ENCODE measurements at places on chromosomes 2 and 18.

DNA sequence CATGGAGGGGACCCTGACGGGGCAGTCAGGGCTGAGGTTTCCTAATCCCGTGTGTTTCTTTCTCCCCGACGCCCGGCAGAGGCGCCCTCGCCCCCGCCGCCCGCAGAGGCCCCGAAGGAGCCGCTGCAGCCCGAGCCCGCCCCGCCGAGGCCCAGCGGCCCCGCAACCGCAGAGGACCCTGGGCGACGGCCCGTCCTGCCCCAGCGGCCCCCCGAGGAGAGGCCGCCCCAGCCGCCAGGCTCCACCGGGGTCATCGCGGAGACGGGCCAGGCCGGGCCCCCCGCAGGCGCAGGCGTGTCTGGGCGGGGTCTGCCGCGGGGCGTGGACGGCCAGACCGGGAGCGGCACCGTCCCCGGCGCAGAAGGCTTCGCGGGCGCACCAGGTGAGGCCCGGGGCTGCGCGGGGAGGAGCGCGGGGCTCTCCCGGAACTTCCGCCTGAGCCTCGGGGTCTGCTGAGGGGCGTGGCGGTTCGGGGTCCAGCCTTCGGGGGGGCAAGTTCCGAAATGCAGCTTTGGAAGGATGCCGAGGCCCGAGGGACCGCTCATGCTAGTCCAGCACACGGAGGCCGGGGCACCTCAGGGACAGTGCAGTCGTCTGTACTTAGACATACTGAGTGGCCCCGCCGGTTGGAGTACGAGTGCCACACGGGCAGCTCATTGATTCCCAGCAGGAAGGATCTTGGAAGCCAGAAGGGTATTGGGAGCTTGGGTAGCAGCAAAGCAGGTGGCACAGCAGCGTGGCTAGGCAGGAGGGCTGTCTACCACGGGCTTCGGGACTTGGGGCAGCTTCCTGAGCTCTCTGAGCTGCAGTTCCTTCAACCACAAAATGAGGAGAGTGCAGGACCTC is 60.1 kb downstream of the EMILIN2 start:
- no peak for DNase-seq

GRCh38 chr2:217886720-217887309 is 116.0 kb downstream of the TNS1 start:
- DNase-seq, result peak; percentile 46

DNA sequence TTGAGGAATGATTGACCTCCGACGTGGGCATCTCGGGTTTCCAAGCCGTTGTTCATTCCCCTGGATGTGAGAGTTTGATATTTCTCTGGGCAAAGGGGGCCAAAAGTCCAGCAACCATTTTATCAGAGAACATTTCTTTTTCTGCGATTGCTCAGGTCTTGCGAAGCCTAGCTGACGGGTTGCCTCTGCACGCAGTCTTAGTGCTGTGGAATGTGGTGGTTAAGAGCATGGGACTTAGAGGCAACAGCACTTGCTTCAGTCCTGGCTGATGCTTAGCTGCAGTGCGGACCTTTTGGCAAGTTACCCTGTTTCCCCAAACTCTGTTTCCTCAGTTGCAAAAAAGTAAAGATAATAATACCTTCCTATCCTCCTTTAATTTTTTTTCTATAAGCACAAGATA is 45.0 kb downstream of the FAP start:
- no peak for DNase-seq

DNA sequence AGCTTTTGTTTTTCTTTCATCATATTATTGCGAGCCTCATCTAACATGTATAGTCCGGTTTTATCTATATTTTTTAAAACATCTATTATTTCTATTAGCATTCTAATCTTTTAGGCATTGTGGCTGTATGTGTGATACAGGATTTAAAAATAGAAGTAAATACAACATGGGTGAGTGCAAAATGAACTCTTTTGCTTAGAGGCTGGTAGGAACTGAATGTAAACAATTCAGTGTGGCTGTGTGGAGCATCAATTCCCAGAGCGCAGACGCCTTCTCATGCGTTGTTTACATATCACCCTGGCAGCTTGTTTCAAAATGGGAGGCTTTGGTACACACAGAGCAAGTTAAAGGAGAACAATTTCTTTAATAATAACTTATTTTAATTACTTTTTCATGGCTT is 836 bp downstream of the DTNA start:
- peak; percentile 43 for DNase-seq

- DNase-seq, result no peak
Measured at GRCh38 chr18:6013171-6013810, 118.0 kb upstream of the TMEM200C start.

GRCh38 chr2:190882856-190883582 is 2.4 kb downstream of the GLS start:
- DNase-seq, result no peak

GRCh38 chr2:20422402-20423271 is 24.2 kb upstream of the RHOB start:
- peak; percentile 39 for DNase-seq

- DNase-seq, result no peak
Measured at GRCh38 chr2:109304731-109305470, 175.9 kb downstream of the SH3RF3 start.

- DNase-seq, result no peak
Measured at GRCh38 chr2:6823111-6823510, 42.6 kb downstream of the CMPK2 start.

- DNase-seq, result no peak
Measured at GRCh38 chr2:185433824-185434223, 304.8 kb upstream of the FSIP2 start.

- DNase-seq, result no peak
Measured at GRCh38 chr18:54734059-54734458, 94.2 kb upstream of the RAB27B start.

DNA sequence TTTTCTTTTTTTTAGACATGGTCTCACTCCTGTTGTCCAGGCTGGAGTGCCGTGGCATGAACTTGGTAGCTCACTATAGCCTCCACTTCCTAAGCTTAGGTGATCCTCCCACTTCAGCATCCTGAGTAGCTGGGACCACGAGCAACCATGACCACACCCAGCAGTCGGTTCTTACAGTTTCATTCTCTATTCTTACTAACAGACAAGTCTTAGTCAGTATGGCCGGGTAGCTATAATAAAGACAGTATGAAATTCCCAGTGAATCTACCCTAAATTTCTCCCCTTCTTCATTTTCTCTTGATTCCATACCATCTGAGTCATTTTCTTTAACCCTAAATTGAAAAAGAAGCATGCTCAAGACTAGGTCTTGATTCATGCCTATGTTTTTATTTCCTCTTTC is 775.3 kb upstream of the NRXN1 start:
- DNase-seq, result no peak

DNA sequence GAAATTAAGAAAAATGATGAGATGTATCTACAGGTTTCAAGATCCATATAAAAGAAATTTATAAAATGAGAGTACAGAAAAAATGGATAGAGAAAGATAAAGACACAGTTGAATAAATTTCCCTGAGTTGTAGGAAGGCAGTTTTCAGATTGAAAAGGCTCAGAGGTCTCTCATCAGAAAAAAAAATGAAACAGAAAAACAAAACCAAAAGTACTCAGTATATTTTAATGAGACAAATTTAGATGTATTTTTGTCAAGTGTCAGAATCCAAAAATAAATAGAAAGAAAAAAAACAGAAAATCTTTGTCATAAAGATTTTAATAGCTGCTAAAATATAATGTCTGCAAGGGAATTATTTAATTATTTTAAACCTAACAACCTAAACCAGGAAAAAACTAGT is 520.5 kb downstream of the KCNJ3 start:
- no peak for DNase-seq

- no peak for DNase-seq
Measured at GRCh38 chr2:198293281-198293680, 488.9 kb downstream of the PLCL1 start.

DNA sequence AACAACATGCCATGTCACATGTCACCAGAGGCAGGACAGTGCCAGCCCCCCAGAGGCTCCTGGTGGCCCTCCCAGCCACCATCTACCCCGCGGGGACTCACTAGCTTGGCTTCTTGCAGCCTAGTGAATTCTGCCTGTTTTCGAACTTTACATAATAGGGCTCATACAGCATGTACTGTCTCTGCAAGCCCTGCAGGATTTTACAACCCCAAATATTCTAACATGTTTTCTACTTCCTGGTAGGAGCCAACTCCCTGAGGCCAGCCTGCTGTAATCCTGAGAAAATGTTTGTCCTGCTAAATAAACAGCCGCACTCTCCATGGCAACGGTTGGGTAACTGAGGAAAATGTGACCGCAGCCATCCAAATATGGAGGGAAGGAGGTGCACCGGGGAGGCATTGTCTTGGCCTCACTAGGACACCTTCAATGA is 2.7 kb downstream of the PER2 start:
- peak; percentile 14 for DNase-seq

GRCh38 chr2:118800736-118801135 is 46.7 kb downstream of the EN1 start:
- DNase-seq, result no peak

DNA sequence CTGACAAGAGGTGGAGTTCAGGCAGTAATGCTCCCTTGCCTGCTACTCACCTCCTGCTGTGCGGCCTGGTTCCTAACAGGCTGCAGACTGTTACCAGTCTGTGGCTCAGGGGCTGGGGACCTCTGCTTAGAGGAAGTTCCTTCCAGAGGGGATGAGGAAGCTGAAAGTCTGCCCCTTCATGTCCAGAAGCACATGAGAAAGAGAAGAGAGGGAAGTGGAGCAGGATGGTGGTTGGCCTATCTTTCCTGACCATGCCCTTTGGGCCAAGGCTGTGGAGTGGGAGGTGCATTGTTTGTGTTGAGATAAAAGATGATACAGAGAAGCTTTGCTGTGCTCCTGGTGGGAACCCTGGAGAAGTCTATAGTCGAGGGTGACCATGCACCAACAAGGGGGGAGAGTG is 112.5 kb downstream of the LPIN1 start:
- no peak for DNase-seq

GRCh38 chr2:165193178-165193777 is 10.6 kb downstream of the SCN3A start:
- no peak for DNase-seq

DNA sequence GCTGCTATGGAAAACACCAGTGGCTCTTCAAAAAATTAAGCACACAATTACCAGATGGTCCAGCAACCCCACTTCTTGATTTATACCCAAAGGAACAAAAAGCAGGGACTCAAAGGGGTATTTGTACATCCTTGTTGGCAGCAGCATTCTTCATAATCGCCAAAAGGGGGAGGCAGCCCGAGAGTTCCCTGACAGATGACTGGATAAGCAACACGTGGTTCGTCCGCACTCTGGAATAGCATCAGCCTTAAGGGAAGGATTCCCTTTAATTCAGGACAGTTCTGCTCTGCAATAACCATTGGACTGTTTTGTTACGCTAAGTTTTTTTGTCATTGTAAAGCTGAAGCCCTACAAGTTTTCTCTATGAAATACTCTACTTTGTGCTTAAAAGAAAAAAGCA is 76.7 kb upstream of the TWIST2 start:
- peak; percentile 51 for DNase-seq

- DNase-seq, result no peak
Measured at GRCh38 chr18:36043153-36043552, 24.2 kb downstream of the RPRD1A start.

GRCh38 chr2:216508229-216508628 is 9.6 kb downstream of the RPL37A start:
- DNase-seq, result no peak

- no peak for DNase-seq
Measured at GRCh38 chr2:171847627-171848026, 46.4 kb downstream of the SLC25A12 start.

DNA sequence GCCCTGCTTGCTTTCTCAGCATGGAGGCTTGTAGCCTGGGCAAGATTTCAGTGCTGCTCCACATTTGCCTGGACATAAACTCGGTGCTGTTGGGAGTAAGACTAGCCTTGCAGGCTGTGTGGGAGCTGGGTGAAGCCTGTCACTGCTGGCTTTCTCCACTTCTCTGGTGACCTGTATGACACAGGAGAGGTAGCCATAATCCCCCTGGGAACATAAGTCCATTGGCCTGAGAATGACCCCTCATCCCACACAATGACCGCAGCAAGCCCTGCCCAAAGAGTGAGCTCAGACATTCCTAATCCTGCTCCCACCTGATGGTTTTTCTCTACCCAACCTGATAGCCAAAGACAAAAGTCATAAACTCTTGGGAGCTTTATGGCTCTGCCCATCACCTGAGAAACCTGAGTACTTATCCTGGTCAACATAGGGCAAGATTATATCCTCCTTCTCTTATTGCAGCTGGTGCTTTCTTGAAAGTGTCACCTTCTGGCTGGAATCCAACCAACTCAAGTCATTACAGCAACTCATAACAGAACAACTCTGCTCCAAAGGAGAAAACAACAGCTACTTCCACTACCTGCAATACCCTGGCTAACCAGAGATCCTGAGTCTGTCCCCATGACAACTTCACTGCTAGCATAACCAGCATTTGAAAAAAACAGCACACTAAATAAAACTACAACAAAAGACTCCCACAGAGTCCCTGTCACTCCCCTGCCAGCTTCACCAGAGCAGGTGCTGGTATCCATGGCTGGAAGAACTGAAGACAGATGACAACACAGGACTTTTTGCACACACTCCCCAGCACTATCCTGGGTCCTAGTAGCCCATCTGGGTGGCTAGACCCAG is 834.4 kb upstream of the DDX18 start:
- DNase-seq, result no peak

DNA sequence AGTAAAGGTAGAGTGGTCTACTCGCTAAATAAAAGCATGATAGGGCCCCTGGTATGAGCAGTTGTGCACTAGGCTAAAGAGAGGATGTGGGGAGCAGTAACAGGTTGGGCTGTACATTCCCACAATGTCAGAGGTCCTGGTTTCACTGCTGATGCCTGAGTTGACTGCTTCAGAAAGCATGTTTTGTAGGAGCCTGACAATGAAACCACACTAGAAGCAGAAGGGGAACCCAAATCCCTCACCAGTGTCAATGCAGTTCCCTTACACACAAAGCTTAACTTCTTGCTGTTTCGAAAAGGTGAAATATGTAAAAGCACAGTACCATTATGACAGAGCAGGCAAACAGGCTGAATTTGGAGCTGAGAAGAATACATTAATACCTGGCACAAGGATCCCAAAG is 291.7 kb upstream of the KYNU start:
- DNase-seq, result no peak

- peak; percentile 4 for DNase-seq
Measured at GRCh38 chr2:24285484-24286152, 74.7 kb downstream of the ITSN2 start.

DNA sequence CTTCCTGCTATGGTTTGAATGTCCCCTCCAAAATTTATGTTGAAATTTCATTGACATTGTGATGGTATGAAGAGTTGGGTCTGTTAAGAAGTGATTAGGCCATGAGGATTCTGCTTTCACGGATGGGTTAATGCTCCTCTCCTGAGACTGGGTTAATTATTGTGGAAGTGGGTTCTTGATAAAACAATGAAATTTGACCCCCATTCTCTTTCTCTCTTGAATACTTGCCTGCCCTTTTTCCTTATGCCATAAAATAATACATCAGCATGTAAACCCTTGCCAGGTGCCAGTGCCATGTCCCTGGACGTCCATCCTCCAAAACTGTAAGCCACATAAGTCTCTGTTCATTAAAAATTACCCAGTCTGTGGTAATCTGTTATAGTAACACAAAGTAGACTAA is 352.8 kb downstream of the LRRTM4 start:
- no peak for DNase-seq

Data from hippocampal formation (tissue), 2 donors.